ENCODE measurements at places on chromosomes 5 and 9.

GRCh38 chr5:27594141-27594540 is 555.8 kb upstream of the CDH9 start:
- no peak for DNase-seq

DNA sequence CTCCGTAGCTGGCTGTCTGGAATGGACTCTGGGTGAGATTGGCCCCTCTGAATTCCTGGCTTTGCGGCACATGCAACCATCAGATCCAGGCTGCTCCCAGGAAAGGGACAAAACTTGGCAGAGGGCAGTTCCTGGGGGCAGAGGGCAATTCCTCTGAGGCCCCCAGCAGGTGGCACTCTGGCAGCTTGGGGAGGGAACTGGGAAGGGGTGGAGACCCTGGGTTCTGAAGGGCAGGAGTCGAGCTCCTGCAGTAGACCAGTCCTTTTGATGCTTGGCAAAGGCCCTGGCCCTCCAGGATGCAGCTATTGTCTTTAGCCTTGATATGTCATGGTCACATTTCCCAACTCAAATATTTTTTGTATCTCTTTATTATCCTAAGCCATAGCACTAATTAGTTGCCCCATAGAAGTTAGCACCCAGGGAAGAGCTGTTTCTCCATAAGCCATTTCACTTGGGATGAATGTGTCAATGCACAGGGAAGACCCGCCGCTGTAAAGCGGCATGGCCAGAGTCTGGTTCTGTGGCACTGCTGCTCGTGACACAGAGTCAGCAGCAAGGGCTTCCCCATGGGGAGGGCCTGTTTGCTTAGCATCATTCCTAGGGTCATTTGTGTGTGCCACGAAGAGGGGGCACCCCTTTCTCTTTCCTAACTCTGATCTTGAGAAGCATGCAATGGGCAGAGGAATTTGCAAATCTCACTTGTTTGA is 51.2 kb upstream of the CDK20 start:
- no peak for DNase-seq

DNA sequence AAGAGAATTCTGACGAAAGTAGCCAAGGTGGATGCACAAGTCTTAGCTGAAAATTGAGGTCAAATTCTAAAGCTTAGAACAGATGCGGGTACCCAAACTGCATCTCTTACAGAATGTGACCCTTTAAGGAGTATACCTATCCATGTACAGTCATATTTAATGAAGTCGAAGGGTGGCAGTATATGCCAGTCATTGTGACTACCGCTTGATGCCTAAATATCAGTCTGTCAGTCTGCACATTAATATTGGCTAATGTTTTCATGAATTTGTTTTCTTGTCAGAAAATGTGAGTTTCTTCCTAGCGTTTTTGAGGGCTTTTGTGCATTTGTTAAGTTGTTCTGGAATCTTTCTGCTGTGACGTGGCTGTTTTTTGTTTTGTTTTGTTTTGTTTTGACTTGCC is 264.5 kb upstream of the ELAVL2 start:
- DNase-seq = no peak

- DNase-seq = no peak
These were observed 18.9 kb downstream of the WNT8A start for GRCh38 chr5:138102454-138103318.

DNA sequence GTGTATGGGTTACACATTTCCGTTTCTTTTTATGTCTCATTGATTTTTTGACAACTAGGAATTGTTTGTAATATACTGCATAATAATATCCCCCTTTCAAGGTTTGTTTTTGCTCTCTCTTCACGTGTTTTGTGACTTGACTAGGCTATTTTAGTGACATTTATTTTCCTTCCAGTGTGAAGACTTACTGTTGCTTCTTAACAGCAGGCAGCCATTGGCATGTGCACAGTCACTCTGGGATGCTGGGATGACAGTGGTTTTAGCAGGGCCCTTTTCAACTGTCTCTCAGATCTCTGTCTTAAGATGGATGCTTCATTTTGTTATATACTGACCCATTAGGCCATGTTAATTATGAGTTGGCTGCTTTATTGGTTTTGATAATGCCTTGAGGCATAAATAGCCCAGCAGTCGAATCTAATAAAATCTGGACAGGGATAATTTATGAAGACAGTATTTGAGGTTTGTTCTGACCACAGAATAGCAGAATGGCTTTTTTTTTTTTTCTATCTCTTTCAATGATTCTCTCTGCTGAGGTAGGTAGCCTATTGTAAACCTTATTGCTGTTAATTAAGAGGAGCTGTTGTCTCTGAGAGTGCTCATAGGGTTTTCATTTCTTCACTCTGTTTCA is 536.0 kb downstream of the GABRG2 start:
- no peak for DNase-seq

- DNase-seq = no peak
These were observed 3.0 kb downstream of the TRMO start for GRCh38 chr9:97919217-97919813.

GRCh38 chr5:40437452-40437861 is 242.3 kb upstream of the PTGER4 start:
- DNase-seq = no peak

DNA sequence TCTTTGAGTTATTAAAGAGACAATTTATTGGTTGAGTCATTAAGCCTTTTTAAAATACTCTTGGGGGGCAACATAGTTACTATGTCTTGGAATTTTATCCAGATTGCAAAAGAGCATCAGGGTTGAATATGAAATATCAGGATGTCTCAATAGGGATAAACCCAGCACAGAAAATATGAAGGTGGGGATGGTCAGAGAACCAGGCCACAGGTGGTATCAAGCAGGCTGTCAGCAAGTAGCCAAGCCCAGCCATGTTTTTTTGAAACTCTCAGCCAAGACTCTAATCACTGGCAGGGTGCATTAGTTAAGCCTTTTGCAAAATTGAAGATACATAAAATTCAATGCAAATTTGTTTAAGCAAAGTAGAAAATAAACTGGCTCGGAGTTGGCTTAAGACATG is 468.9 kb downstream of the DTWD2 start:
- DNase-seq = no peak

All from central memory CD4-positive, alpha-beta T cell (primary cell).